ENCODE measurements at places on chromosomes 7 and 10. TPM values are rescaled to one million over a fixed set of nuclear protein-coding genes. Genes with fewer than 3 reads are reported as not detected.

ARPC1B gene
- polyA plus RNA-seq: 294 TPM

POMZP3 gene
- polyA plus RNA-seq: 17.4 TPM

COL28A1 gene
- 0.22 TPM for polyA plus RNA-seq

MCM10 gene
- polyA plus RNA-seq: 24.3 TPM

CALCR gene
- not detected for polyA plus RNA-seq

All from A549 (cell line).